8988T (cell line): ENCODE measurements at places on chromosomes 1 and 21.
A peak's percentile ranks its signal among the peaks of the same experiment; 100 is the strongest.

DNA sequence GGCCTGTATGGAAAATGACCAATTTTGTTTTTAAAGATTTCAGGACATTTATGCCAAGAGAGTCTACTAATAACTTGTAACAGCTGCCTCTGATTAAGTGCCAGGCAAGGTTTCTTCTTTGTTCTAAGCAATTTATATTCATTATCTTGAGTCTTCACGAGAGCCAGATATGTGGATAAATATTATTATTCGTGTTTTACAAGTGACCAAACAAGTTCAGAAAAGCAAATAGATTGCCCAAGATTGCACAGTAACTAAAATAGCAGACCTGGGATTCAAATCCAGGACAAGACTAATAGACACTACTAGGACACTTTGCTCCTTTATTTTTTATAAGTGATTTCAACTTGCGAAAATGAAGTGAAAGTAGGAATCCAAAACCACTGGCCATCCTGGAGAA lies 30.1 kb upstream of the DPT start:
- no peak for DNase-seq

GRCh38 chr1:35666916-35667315 lies 25.6 kb upstream of the PSMB2 start:
- DNase-seq, result no peak

- DNase-seq, result no peak
Measured at GRCh38 chr21:42344631-42345030, 6.2 kb downstream of the TFF2 start.

GRCh38 chr1:119898530-119898929 lies 2.2 kb upstream of the ADAM30 start:
- no peak for DNase-seq

- no peak for DNase-seq
Measured at GRCh38 chr21:34105947-34106541, 32.7 kb downstream of the MRPS6 start.

DNA sequence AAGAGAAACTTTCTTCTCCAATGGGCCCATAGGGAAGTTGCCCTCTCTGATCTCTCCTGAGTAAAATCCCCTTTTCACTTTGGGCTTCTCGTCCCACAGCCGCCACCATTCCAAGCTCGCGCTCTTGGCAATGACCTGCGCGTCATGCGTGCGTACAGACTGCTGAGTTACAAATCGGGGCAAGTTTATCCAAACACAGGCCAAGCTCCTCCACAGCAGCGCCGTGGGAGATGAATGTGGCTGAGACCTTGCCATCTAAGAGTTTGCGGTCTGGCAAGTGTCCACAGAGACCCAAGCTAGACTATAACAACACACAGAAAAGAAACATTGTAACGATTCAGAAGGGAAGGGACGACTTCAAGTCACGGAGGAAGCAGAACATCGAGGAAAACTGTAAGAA lies 116.3 kb upstream of the SOD1 start:
- no peak for DNase-seq

- no peak for DNase-seq
Measured at GRCh38 chr1:100657876-100658715, 61.4 kb upstream of the VCAM1 start.

DNA sequence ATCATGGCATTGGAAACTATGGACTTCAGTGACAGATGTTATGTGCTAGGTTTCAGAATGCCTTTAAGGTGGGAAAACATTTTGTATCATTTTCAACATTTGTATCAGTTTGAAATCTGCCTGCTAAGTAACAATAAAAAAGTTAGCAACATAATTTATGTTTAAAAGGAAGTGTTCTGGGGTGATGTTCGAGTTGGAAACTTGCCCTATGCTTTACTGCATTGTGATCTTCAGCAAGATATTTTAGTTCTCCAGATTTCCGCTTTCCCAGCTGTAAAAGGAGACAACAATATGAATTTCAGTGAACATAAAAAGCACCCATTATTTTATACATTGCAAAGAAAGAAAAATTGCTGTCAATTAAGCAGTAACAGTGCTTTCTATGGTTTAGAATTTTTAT lies 187.4 kb downstream of the DISC1 start:
- no peak for DNase-seq

GRCh38 chr1:105137543-105138457 lies 1388.1 kb downstream of the AMY1C start:
- DNase-seq, result peak; percentile 14

DNA sequence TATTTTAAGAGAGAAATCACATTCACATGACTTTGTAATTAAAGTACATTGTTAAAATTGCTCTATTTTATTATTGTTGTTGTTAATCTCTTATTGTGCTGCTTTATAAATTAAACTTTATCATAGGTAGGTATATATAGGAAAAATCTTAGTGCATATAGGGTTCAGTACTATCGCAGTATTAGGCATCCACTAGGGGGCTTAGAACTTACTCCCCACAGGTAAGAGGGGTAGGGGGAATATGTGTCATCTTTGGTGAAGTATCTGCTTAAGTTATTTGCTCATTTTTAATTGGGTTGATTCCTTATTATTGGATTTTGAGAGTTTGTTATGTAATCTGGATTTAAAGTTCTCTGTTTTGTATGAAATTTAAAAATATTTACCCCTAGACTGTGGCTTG lies 385.2 kb downstream of the DUSP10 start:
- DNase-seq, result no peak

DNA sequence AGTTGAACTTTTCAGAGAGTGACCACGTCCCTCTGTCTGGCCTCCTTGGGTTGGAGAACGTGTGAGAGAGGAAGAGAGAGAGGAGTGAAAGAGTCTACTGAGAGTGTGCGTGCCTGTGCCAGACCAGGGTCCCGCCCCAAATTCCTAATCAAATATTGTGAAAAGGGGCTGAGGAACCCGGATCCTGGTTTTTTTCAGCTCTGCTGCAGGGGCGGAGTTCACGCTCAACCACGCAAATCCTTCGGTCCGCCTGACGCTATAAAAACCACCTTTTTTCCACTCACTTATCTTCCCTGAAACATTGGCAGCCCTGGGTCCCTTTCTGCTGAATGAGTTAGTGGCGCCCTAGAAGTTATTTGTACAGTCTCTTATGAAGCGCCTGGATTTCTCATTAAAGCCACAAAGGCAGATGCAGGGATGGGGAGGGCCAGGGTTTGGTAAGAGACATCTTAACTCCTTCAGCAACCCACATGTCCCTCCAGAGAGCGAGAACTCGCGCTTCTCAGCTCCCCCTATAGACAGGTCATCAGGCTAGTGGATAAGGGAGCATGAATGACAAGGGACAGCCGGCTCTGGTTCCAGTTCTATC lies at the start of gene FMOD:
TSS of gene FMOD (minus strand) at position 86 of the 589 bp plus-strand sequence. CDS start 2,852 bp downstream, outside the sequence.
- DNase-seq, result peak; percentile 37
